ENCODE measurements at places on chromosomes 5 and 9. TPM values are rescaled to one million over a fixed set of nuclear protein-coding genes. Genes with fewer than 3 reads are reported as not detected.

NAA35 gene
- 21.9 TPM for total RNA-seq

PDZD2 gene
- total RNA-seq = 4.6 TPM

IRX1 gene
- 1.2 TPM for total RNA-seq

FKTN gene
- total RNA-seq = 18.1 TPM

SLC36A2 gene
- 0.04 TPM for total RNA-seq

IFNA2 gene
- 0.09 TPM for total RNA-seq

IFNA4 gene
- total RNA-seq = not detected

PPP1R2B gene
- total RNA-seq = 0.09 TPM

CXCL14 gene
- 21.3 TPM for total RNA-seq

OR13F1 gene
- not detected for total RNA-seq

CYSRT1 gene
- 0.18 TPM for total RNA-seq

LCN1 gene
- not detected for total RNA-seq

AGXT2 gene
- total RNA-seq = 0.04 TPM

GMCL2 gene
- not detected for total RNA-seq

FOXD4L6 gene
- 0.13 TPM for total RNA-seq

SELENOP gene
- total RNA-seq = 142 TPM

SOWAHA gene
- total RNA-seq = 0.04 TPM

MSX2 gene
- 0.35 TPM for total RNA-seq

STPG3 gene
- total RNA-seq = not detected
